ENCODE measurements at places on chromosomes 5 and 9.
A peak's percentile ranks its signal among the peaks of the same experiment; 100 is the strongest.

DNA sequence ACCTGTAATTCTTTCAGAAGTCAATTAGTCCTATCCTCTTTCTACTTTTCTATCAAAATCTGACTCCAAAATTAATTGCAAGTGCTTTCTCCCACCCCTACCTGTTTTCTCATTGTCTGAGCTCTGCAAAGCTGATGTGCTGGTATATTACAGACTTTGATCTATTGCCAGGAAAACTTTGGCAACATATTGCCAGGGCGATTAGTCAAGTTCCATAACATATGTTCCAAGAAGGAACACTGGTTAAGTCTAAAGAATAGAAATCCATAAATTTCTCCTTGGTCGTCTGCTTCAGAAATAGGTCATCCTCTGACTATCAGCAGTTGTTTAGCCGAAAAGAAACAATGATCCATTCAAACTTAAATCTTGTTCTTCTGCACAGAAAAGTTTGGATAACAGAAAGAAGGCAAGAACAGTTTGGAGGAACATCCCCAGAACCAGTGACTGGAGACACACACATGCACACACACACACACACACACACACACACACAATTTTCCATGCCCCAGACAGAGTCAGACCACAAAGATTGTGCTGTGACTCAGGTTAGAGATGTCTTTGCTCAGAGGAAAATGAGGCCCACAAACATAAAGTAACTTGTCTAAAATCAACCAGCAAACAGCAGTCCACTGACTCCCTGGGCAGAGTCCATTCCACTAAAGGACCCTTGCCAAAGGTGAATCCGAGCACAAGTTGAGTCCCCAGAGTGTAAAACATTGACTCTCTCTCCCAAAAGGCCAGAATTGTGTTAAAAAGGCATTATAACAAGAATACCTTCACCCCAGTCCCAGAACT, 202.1 kb downstream of the DEPDC1B start:
- no peak for DNase-seq

DNA sequence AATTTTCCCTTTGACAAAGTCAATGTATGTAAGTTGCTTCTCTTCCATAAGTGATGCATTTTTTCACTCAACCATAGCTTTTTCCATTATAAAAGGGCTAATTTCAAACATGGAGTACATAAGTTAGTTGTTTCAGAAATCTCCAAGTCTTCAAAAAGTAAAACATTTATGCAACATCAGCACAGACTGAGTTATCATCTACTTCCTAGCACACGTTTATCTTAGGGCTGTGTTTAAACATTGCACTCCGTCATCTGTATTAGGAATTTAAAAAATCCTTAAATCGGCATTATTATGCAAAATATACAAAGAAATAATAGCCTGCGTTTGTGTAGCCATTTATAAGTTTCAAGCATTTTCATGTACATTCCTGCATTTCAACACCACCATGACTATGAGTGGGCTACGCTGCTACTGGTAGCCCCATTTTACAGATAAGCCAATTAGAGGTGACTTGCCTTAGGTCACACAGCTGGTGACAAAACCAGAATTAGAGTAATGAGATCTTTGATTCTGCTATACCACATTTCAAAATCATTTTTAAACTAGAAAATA, 43.4 kb downstream of the PTPN3 start:
- DNase-seq, result no peak

- DNase-seq, result no peak
Measured at GRCh38 chr9:7298123-7298522, 501.5 kb downstream of the DMAC1 start.

GRCh38 chr5:93246090-93246855, 334.7 kb downstream of the NR2F1-AS1 start:
- no peak for DNase-seq

DNA sequence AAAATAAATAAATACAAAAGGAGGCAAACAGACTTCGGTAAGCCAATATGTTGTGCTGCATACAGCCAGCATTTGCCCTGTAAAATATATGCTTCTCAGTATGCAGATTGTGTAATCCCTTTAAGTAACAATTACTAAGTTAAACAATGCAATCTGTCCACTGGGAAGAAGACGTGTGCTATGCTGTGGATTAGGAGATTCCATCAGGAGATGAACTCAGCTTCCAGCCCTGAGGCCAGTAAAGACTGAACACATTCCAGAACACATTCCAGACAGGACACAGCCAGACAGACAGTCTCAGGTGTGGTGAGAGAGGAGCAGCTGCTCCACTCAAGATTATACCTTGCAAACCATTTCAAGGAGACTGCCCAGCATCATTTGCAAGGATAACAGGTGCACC, 97.8 kb downstream of the MPDZ start:
- DNase-seq, result no peak

DNA sequence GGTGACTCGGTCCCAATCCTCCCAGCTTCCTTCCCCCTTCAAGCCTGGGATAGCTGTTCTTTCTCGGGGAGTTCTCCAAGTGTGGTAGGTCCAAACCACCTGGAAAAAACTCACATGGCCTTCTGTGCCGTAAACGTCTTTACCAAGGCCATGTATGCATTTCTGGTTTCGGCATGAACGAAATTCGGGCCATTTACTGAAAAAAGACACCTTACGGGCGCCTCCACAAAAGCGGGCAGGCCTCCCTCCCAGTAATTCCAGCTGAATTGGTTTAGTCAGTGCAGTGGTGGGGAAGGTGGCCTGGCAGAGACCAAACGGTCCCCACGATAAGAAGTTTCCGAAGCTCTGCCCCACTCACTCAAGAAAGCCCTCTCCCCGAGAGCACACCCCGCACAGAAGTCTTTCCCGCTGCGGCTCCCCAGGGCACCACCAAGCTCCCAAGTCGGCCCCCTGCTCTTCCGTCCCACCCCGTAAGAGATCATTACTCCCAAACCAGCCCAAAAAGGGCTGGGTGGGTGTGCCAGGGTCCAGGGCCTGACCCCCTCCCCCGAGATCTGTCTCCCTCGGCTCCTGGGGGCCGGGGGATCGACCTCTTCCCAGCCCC, 86.3 kb upstream of the MELK start:
- DNase-seq, result peak; percentile 43

- DNase-seq, result no peak
Measured at GRCh38 chr9:118532592-118532991, 828.4 kb downstream of the TLR4 start.

Data from cerebellar cortex (tissue), 1 donor.